ENCODE measurements at places on chromosomes 6 and 20. TPM values are rescaled to one million over a fixed set of nuclear protein-coding genes. Genes with fewer than 3 reads are reported as not detected.

C6orf15 gene
- polyA plus RNA-seq = not detected

DNA sequence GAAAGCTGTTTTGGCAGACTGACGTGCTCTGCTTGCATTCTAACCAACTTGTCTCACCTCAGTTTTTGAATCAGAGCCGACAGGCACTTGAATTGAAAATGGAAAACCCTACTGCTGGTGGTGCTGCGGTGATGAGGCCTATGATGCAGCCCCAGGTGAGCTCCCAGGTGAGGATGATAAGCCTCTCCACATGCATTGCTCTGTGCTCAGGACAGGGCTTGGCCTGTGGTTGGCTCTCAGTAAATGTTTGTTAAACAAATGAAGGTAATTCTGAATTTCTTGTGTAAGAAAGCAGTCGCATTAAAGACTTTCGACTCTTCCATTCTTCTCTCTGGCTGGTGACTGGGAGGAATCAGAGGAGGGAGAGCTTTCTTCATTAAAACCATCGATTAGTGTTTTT, 136.3 kb downstream of the SULF2 start:
- DNase-seq = no peak

GATA5 gene
- not detected for polyA plus RNA-seq

DNA sequence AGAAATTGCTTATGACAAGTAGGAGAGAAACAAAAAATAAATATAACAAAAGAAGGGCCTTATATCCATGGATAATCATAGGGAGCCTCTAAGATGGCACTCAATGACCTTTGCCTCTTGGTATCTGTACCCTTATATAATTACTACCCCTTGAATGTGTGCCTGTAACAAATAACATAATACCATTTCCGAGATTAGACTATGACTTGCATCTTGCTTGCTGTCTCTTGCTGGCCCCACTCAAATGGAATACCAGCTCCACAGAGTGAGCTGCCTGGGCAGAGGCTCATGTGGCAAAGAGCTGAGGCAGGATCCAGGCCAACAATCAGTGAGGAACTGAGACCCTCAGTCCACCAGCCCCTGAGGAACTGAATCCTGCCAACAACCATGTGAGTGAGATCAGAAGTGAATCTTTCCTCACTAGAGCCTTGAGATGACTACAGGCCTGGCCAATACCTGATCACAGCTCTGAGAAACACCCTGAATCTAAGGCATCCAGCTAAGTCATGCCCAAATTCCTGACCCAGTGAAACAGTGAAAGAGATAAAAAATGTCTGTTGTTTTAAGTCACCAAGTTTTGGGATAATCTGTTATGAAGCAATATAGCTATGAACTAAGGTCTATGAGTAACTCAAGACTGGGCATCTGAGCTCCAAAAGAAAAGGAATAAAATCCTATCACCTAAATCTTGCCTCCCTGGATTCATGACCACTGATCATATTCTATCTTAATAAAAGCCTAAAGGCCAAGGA, 5.5 kb downstream of the KATNA1 start:
- no peak for DNase-seq
